Endothelial cell of coronary artery (primary cell): ENCODE measurements at places on chromosomes 2 and 18. TPM values are rescaled to one million over a fixed set of nuclear protein-coding genes. Genes with fewer than 3 reads are reported as not detected.

C2orf15 gene
- 0.18 and 0.19 TPM in 2 replicates for total RNA-seq

AGXT gene
- total RNA-seq = not detected in 2 replicates

CNDP1 gene
- total RNA-seq = not detected in 2 replicates

RBM43 gene
- 2.8 and 3.1 TPM in 2 replicates for total RNA-seq

TPRKB gene
- total RNA-seq = 25.7 and 45.5 TPM in 2 replicates

BBS5 gene
- 2.2 and 3.9 TPM in 2 replicates for total RNA-seq

UGT1A4 gene
- not detected in 2 replicates for total RNA-seq

ACTG2 gene
- under 0.01 TPM in 1 of 2 replicates, not detected in the other for total RNA-seq

HOXD13 gene
- total RNA-seq = not detected in 2 replicates

ALPG gene
- total RNA-seq = not detected in 2 replicates

LINC00305 gene
- not detected in 2 replicates for total RNA-seq

CAVIN2 gene
- total RNA-seq = 93.7 and 128 TPM in 2 replicates

LRRTM4 gene
- under 0.01 TPM in 1 of 2 replicates, not detected in the other for total RNA-seq

SLC5A7 gene
- total RNA-seq = not detected in 2 replicates

POTEF gene
- total RNA-seq = 0.09 TPM in 2 replicates

RNF103 gene
- total RNA-seq = 13.0 and 17.0 TPM in 2 replicates

DSG1 gene
- not detected in 2 replicates for total RNA-seq

TEX51 gene
- not detected in 2 replicates for total RNA-seq

FAM124B gene
- total RNA-seq = 79.2 and 130 TPM in 2 replicates

COL6A3 gene
- total RNA-seq = 0.72 and 497 TPM in 2 replicates

EFR3B gene
- total RNA-seq = 0.28 and 0.81 TPM in 2 replicates

SIX2 gene
- total RNA-seq = under 0.01 and 4.4 TPM in 2 replicates

DOK6 gene
- 0.28 TPM in 1 of 2 replicates, not detected in the other for total RNA-seq

METTL8 gene
- 10.3 and 12.4 TPM in 2 replicates for total RNA-seq

SIGLEC15 gene
- under 0.01 TPM in 1 of 2 replicates, not detected in the other for total RNA-seq

MYO3B gene
- not detected in 2 replicates for total RNA-seq

SOX11 gene
- not detected in 2 replicates for total RNA-seq

SULT1C4 gene
- 4.3 and 9.3 TPM in 2 replicates for total RNA-seq

DQX1 gene
- 0.09 TPM in 1 of 2 replicates, not detected in the other for total RNA-seq

SEH1L gene
- total RNA-seq = 36.5 and 38.7 TPM in 2 replicates

NAT8 gene
- total RNA-seq = not detected in 2 replicates

MEIS1 gene
- total RNA-seq = 10.5 and 13.6 TPM in 2 replicates

SLC11A1 gene
- total RNA-seq = under 0.01 and 0.19 TPM in 2 replicates

KLHL41 gene
- total RNA-seq = 0.09 and 0.19 TPM in 2 replicates

ARMC9 gene
- 19.6 and 26.1 TPM in 2 replicates for total RNA-seq

SMAD2 gene
- total RNA-seq = 84.2 and 118 TPM in 2 replicates

CELF4 gene
- total RNA-seq = not detected in 2 replicates

SIX3 gene
- total RNA-seq = not detected in 2 replicates

TUBB8B gene
- not detected in 2 replicates for total RNA-seq

CHRNG gene
- total RNA-seq = not detected in 2 replicates

MAB21L4 gene
- not detected in 2 replicates for total RNA-seq

ARHGAP15 gene
- total RNA-seq = not detected in 2 replicates

GREB1L gene
- total RNA-seq = 0.85 and 1.2 TPM in 2 replicates

GCA gene
- total RNA-seq = 13.8 TPM in 2 replicates

IL1B gene
- 8.2 TPM in 1 of 2 replicates, not detected in the other for total RNA-seq

UGT1A3 gene
- total RNA-seq = not detected in 2 replicates

ERBB4 gene
- total RNA-seq = under 0.01 and 0.28 TPM in 2 replicates

PLEKHH2 gene
- 0.09 and 0.28 TPM in 2 replicates for total RNA-seq

FLACC1 gene
- total RNA-seq = 0.36 and 1.0 TPM in 2 replicates

NYAP2 gene
- not detected in 2 replicates for total RNA-seq

HTR2B gene
- total RNA-seq = 0.09 and 1.2 TPM in 2 replicates

ANKRD30B gene
- not detected in 2 replicates for total RNA-seq

FAM237A gene
- total RNA-seq = not detected in 2 replicates

SLC4A5 gene
- total RNA-seq = 0.09 TPM in 1 of 2 replicates, not detected in the other

CCDC148 gene
- total RNA-seq = 0.09 and 0.18 TPM in 2 replicates

C1QL2 gene
- not detected in 2 replicates for total RNA-seq

ALKAL2 gene
- total RNA-seq = not detected in 2 replicates

LDLRAD4 gene
- 0.99 and 2.0 TPM in 2 replicates for total RNA-seq

COLEC11 gene
- total RNA-seq = 0.09 and 0.38 TPM in 2 replicates

CDH20 gene
- total RNA-seq = 2.8 TPM in 1 of 2 replicates, not detected in the other
